Effector CD8-positive, alpha-beta T cell (primary cell): ENCODE measurements at places on chromosomes 6 and 20.

DNA sequence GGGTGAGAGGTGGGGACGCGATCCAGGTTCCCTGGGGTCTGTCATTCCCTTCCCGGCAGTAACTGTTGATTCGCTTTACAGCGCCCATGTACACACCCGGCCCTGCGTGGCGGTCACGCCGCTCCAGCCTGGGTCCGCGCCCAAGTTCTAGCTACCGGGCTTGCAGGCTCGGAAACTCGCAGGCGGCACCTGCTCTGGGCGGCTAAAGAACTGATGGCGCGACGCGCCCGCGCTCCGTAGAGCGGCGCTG lies 1.4 kb upstream of the POU3F2 start:
- DNase-seq, result no peak

GRCh38 chr6:29791162-29791561 lies 36.5 kb upstream of the HLA-G start:
- no peak for DNase-seq

DNA sequence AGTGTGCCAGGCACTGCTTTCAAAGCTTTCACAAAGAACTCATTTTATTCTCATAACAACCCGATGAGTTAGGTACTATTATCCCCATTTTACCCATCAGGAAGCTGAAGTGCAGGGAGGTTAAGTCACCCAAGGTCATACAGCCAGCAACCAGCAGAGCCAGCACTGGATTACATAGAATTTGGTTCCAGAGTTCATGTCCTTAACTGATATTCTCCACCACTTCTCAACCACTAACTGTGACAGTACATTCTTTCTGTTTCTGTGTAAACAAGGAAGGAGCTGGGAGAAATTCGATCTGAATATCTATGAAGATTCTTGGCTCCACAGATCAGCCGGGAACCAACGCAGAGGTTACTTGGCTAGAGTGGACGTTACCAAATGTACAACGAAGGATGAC lies 98.0 kb downstream of the KIF16B start:
- no peak for DNase-seq

GRCh38 chr6:32375739-32376529 lies 4.2 kb upstream of the TSBP1 start:
- DNase-seq, result no peak
